ENCODE measurements at places on chromosomes 12 and 14.
A peak's percentile ranks its signal among the peaks of the same experiment; 100 is the strongest.

DNA sequence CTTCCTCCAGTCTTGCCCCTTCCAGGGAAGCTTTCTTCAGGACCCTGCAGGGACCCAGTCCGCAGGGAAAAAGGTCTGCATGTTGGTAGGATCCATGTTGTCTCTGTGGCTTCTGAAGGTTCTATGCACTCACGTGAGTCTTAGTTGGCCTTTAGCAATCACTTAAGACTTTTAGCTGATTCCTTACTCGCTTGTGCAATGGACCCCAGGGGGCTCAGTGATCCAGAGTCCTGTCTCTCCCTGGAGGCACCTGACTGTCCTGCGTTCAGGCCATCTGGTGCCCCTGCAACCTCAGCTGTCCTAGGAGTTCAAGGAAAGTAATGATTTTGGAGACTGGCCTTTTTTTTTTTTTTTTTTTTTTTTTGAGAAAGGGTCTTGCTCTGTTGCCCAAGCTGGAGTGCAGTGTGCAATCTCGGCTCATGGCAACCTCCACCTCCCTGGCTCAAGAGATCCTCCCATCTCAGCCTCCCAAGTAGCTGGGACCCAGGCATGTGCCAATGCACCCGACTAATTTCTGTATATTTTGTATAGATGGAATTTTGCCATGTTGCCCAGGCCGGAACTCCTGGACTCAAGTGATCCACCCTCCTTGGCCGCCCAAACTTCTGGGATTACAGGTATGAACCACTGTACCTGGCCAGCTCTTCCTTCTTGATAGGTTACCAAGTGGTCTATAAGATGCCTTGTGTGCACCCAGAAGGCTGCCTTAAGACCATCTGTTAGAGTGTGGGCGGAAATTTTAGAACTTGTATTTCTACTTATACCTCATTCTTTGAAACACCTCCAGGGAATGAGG lies 4.6 kb downstream of the IFI27L2 start:
- DNase-seq, result no peak

- DNase-seq, result no peak
These were observed 16.9 kb downstream of the PRKAB1 start for GRCh38 chr12:119684711-119685369.

DNA sequence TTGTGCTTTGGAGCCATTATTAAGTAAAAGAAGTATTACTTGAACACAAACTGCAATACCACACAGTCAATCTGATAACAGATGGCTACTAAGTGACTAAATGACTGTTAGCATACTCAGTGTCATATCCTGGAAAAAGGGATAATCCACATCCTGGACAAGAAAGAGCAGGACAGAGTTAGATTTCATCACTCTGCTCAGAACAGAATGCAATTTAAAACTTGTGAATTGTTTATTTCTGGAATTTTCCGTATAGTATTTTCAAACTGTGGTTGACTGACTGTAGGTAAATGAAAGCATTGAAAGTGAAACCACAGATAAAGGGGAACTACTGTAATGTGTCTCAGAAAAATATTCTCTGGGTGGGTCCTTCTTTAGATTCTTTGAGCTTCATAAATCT lies 458.8 kb downstream of the TMEM117 start:
- DNase-seq, result no peak

DNA sequence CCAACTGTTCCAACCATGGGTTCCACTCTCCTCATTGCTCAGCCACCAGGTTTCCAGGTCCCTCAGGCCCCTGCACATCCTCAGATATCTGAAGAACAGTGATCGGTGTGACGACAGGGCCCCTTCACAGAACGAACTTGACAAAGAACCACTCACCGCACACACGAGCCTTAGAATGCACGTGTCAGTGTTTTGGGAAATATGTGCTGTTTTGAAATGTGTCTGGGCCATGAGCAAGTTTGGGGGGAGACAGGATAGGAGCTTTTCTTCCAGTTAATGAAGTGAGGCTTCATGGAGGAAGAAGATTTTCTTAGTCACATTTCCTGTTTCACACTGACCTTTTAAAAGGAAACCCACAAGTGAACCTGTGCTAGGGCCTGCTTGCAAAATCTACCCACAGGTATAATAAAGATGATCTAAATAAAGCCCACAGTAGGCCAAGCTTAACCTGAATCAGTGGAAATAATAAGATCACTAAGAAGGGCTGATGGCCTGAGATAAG lies 58.6 kb downstream of the ZFP36L1 start:
- DNase-seq, result peak; percentile 67

GRCh38 chr12:122368361-122369073 lies 54.0 kb downstream of the CLIP1 start:
- no peak for DNase-seq

- no peak for DNase-seq
These were observed 59.7 kb upstream of the C14orf132 start for GRCh38 chr14:95979339-95980042.

DNA sequence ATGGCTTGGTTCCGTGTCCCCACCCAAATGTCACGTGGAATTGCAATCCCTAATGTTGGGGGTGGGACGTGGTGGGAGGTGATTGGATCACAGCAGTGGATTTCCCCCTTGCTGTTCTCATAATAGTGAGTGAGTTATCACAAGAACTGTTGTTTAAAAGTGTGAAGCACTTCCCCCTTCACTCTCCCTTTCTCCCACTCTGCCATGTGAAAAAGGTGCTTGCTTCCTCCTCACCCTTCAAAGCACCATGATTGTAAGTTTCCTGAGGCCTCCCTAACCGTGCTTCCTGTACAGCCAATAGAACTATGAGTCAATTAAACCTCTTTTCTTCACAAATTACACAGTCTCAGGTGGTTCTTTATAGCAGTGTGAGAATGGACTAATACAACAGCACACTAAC lies 5.3 kb upstream of the CEP128 start:
- no peak for DNase-seq

DNA sequence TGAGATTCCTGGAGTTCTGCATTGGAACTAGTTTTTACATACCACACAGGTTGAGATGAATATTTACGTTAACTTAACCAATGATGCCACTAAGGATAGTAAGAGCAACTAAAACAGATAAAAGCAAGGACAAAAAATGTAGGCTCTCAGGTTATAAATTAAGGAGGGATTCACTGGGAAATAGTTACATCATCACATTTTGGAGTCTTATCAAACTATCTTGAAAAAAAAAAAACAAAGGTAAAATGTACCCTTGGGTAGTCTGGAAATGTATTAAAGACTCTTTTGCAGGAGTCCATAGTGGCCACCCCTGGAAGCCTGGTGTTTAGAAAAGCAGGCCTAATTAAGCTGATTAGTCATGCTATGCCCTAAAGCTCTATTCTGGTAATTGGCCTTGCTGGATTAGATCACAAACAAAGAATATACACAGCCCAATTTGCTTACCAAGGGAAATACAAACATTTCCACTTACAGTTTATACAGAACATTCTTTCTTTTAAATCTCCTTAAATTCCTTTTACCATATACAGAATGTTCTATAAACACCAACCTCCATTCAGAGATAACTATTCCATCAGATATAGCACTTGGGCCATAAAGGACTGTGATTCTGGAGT lies 39.3 kb downstream of the SLC25A47 start:
- no peak for DNase-seq

DNA sequence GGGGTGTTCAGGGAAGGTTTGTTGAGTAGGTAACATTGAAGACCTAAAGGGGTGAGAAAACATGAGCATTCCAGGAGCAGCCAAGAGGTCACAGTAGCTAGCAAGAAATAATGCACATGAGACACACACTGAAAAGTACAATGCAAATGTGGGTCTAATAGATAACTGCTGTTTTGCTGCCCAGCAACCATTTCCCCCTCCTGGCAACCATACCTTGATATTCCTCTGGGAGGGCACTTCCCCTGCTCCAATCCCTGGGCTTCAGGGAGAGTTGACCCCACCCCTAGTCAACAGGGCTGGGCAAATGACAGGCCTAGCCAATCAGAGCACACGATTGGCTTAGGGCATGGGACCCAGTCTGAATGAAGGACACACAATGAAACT lies 8.5 kb upstream of the ACTN1 start:
- no peak for DNase-seq

GRCh38 chr14:33376510-33376909 lies 437.8 kb downstream of the NPAS3 start:
- DNase-seq, result no peak

- DNase-seq, result no peak
These were observed 232.0 kb upstream of the PLXNC1 start for GRCh38 chr12:93916402-93916801.

DNA sequence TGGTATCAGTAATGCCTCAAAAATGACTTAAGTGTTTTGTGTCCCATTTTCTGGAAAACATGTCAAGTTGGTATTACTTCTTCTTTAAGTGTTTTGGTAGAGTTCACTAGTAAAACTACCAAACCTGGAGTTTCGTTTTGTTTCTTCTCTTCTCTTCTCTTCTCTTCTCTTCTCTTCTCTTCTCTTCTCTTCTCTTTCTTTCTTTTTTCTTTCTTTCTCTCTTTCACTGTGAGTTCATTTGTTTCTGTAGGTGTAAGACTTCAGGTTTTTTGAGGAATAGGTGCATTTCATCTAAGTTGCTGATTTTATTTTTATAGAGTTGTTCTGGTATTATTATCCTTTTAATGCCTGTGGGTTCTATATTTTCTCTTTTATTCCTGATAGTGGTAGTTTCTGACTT lies 21.9 kb downstream of the CNOT2 start:
- no peak for DNase-seq

- DNase-seq, result no peak
These were observed 835 bp downstream of the MYL6 start for GRCh38 chr12:56158926-56159461.

DNA sequence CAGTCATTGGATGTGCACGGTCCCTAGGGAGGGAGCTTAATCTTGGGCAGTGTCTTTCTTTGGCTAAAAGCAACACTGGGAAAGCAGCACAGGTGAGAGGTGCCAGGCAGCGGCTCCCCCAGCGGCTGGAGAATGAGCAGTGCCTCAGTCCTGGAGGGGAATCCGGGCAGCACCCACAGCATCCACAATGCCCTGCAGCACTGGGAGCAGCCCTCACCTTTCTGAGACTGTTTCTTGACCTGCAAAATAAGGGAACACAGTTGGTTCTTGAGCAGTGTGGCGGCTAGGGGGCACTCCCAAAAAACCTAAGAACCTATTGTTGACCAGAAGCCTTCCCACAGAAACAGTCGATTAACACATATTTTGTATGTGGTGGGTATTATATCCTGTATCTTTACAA lies 75.8 kb downstream of the SINHCAF start:
- no peak for DNase-seq

- DNase-seq, result no peak
These were observed 1.3 kb upstream of the TRIP11 start for GRCh38 chr14:92041203-92041602.

- no peak for DNase-seq
These were observed 68.5 kb upstream of the RGS6 start for GRCh38 chr14:71863766-71864165.

DNA sequence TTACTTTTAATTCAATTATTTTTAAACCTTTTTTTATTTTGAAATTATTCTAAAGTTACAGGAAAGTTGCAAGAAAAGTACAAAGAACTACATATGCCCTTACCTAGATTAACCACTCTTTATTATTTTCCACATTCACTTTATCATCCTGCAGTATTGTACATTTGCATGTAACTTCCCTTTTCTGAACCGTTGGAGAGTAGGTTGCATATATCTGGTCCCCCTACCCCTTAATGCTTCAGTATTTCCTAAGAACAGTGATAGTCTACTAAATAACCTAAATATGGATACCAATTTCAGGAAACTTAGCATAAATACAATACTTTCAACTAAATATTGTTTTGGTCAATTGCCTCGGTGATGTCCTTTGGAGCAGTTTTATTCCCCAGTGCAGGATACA lies 15.0 kb downstream of the G2E3 start:
- no peak for DNase-seq

DNA sequence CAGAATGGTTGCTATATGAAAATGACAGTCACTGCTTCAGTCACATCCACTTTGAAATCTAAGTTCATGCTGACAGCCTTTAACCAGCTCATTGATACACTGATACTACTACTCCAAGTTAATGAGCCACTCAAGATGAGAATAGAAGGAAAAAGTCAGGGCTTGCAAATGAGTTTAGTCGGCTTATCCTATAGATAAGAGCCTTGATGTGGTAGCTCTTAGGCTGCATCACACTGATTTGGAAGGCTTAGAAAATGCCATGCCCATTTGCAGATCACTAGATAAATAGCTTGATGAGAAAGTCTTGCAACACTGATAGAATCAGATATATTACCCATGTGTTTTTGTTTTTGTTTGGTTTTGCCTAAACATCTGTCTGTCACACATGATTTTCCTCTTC lies 251.4 kb upstream of the ATXN7L3B start:
- DNase-seq, result no peak

DNA sequence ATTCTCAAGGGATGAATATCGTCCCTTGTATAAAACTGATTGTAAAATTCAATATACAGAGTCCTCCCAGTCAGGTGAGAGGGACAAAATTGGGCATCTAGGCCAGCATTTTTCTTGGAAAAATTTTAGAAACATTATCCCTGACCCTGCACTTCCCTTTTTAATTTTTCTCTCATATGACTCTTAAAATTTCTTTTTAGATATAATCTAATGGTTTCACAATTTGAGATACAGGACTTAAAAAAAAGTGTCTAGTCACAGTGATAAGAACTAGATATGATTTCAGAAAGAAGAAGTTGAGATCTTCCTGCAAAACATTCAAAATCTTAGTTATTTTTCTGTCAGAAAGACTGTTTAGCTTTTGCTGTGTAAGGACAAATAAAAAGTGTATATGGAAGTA lies 270.8 kb upstream of the PPFIA2 start:
- no peak for DNase-seq

- DNase-seq, result no peak
These were observed 3.1 kb upstream of the GPRC5D start for GRCh38 chr12:12954878-12955625.

GRCh38 chr12:119208626-119209061 lies 29.9 kb downstream of the HSPB8 start:
- DNase-seq, result no peak

- DNase-seq, result no peak
These were observed 115.4 kb downstream of the MED13L start for GRCh38 chr12:116162071-116162470.

- no peak for DNase-seq
These were observed 119.9 kb downstream of the PHETA1 start for GRCh38 chr12:111249018-111249370.

DNA sequence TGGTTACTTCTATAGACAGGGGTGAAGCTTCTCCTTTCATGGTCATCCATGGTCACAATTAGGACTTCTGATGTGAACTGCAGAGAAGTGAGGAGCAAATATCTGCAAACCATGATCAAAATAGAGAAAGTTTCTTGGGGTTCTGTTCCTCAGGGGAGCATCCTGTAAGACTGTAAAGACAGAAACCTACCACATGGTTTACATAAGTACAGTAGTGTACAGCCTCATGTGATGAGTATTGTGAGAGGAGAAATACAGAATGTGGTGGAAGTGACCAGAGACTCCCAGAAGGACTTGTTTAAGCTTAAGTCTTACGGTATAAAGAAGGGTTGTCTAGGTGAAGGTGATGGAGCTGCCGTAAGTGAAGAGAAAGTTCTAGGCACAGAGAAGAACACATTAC lies 484.7 kb downstream of the LRIG3 start:
- DNase-seq, result no peak

GRCh38 chr14:22737052-22737451 lies 29.4 kb upstream of the OXA1L start:
- DNase-seq, result no peak

Data from NK-92 treated with Interleukin-12 subunit alpha and Interleukin-12 subunit beta, amount 100 ng/mL, for 24 hours (cell line).